A549 treated with Hydrocortisone at 1 μM for 4 hours (cell line): ENCODE measurements at places on chromosomes 1 and 21. TPM values are rescaled to one million over a fixed set of nuclear protein-coding genes. Genes with fewer than 3 reads are reported as not detected.

The SELENON gene
- total RNA-seq = 56.9 to 67.6 TPM (median 64.5 TPM) in 5 replicates

The S100A7 gene
- not detected in 5 replicates for total RNA-seq

The C1orf52 gene
- 17.3 to 20.6 TPM (median 20.0 TPM) in 5 replicates for total RNA-seq

The FCRL4 gene
- total RNA-seq = not detected in 5 replicates

The CHI3L1 gene
- total RNA-seq = not detected in 5 replicates

The B3GALT5 gene
- 0.13 to 0.20 TPM (median 0.13 TPM) in 5 replicates for total RNA-seq

The NECTIN4 gene
- total RNA-seq = 1.00 to 2.2 TPM (median 2.0 TPM) in 5 replicates

The LRRC53 gene
- total RNA-seq = not detected in 5 replicates

The SNRPE gene
- 152 to 265 TPM (median 251 TPM) in 5 replicates for total RNA-seq

The KRTAP7-1 gene
- total RNA-seq = not detected in 5 replicates

The KLF18 gene
- total RNA-seq = 0.03 to 0.05 TPM in 2 of 5 replicates, not detected in the others

The CLSTN1 gene
- total RNA-seq = 57.1 to 69.1 TPM (median 63.0 TPM) in 5 replicates

The IFNGR2 gene
- 50.2 to 58.9 TPM (median 55.1 TPM) in 5 replicates for total RNA-seq
